ENCODE measurements at places on chromosomes 6 and 20.

- no peak overlapping the region for H3K4me3 ChIP-seq
- no peaks in the 10 kb centered on the region for H3K27me3 ChIP-seq
- H3K27ac ChIP-seq: no peak overlapping the region
- no peaks in the 10 kb centered on the region for H3K36me3 ChIP-seq
- DNase-seq: no peak
These were observed 6.2 kb upstream of the COL12A1 start for GRCh38 chr6:75211920-75212590.

GRCh38 chr6:73664701-73665100 lies 10.9 kb upstream of the SLC17A5 start:
- peaks cover 4% of the 10 kb centered on the region for H3K4me1 ChIP-seq
- no peak overlapping the region for H3K4me3 ChIP-seq
- no peak overlapping the region for H3K27ac ChIP-seq
- no peak for DNase-seq
- H3K36me3 ChIP-seq: no peaks in the 10 kb centered on the region

GRCh38 chr6:8361259-8361658 lies 74.1 kb downstream of the SLC35B3 start:
- no peaks in the 10 kb centered on the region for H3K36me3 ChIP-seq
- no peaks in the 10 kb centered on the region for H3K4me1 ChIP-seq
- no peak overlapping the region for H3K4me3 ChIP-seq
- no peak overlapping the region for H3K27ac ChIP-seq
- H3K27me3 ChIP-seq: no peaks in the 10 kb centered on the region

DNA sequence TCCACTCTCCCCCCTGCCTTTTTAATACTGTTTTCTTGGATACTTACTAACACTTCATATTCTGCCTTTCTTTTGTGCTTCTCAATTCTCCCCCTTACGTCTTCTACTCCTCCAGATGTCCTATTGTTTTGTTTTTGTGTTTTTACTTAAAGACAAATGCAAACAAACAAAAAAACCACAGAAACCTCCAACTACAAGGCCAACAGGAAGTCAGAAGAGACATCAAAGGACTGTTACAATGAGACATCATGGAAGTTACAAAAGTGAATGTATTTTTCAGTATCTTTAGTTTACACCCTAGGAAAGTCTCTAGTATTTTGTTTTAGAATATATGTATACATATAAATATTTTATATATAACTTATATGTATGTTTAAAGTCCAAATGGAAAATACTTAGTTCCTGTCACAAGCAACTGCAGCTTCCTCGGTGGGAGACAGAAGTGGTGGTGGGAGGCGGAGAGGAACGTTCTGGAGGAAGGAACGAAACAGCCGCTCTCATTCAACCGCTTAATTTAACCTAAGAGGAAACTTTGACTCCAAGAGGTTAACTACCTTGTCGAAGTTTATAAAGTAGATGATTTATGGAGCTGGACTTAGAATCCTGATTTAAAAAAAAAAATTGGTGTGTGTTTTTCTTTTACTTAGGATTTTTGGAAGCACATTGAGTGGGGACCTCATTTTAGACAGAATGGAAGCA lies 168.9 kb upstream of the PDE10A start:
- H3K27me3 ChIP-seq: no peaks in the 10 kb centered on the region
- no peak for DNase-seq
- no peaks in the 10 kb centered on the region for H3K4me1 ChIP-seq
- H3K4me3 ChIP-seq: no peak overlapping the region
- no peak overlapping the region for H3K27ac ChIP-seq

- H3K4me3 ChIP-seq: no peak overlapping the region
- no peak for DNase-seq
- H3K27me3 ChIP-seq: no peaks in the 10 kb centered on the region
- no peak overlapping the region for H3K27ac ChIP-seq
- H3K4me1 ChIP-seq: no peaks in the 10 kb centered on the region
These were observed 17.5 kb downstream of the TRERF1 start for GRCh38 chr6:42434237-42434636.

DNA sequence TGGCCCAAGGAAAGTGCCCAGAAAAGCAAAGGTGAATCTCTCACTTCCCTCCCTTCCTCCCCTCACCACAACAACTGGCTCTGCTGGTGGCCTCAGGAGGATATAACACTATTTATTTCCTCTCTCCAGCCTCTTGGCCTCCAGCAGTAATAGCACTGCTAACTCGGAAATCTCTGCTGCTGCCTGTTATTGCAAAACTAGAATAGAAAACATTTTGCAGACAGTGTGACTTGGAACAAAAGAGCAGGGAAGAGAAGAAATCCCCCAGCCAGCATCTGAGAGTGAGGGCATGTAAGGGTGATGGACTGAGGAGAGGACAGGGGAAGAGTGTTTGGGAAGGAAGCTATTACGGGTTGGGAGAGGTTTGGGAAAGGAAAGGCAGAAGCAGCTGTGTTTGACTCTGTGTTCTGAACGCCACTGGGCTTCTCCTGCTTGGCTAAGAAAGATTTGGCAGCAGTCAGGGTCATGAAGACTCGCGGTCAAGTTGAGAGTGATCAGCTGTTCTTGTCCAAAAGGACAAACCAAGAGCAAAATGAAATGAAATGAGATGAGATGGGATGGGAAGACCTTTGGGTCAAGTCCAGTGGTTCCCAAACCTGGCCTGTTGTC lies 81.0 kb upstream of the SNX9 start:
- H3K36me3 ChIP-seq: no peaks in the 10 kb centered on the region
- H3K4me1 ChIP-seq: no peaks in the 10 kb centered on the region
- no peak overlapping the region for H3K4me3 ChIP-seq
- no peak for DNase-seq

DNA sequence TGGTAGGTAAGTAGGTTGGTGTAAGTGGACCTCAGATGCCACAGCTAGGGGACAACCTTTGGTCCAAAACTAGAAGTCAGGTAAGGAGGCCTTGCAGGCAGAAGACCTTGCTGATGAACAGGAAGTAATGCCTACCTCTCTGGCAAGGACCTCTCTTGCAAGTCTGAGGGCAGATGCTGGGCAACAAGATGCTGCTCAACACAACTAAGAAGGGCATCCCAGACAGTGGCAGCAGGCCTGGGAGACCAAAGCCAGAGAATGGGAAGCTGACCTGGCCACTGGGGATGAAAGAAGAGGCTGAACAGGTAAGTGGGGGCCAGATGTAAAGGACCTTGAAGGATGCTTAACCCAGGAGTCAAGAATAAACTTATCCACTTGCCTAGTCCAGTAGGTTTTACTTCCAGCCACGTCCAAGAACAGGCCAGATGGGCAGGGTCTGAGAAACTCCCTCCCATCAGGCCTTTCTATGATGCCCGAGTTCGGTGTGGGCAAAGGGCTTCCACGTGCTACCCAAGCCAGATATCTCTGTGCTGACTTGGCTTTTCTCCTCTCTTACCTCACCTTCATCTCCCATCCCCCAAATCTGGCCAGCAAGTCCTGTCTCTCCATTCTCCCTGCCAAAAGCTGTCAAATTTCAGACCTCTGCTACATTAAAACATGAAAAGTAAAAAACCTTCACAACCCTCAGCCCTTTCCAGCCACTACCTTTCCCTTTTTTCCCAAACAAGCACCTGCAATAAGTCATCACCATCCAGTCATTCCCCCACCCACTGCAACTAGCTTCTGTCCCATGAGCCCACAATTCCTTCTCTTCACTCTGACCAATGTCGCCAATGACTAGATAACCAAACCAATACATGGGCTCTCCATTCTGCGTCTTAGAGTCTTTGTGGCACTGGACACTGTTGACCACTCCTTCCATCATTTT lies 11.5 kb upstream of the PLCG1 start:
- no peak overlapping the region for H3K27ac ChIP-seq
- no peaks in the 10 kb centered on the region for H3K27me3 ChIP-seq
- no peak for DNase-seq
- peaks cover 44% of the 10 kb centered on the region for H3K36me3 ChIP-seq

DNA sequence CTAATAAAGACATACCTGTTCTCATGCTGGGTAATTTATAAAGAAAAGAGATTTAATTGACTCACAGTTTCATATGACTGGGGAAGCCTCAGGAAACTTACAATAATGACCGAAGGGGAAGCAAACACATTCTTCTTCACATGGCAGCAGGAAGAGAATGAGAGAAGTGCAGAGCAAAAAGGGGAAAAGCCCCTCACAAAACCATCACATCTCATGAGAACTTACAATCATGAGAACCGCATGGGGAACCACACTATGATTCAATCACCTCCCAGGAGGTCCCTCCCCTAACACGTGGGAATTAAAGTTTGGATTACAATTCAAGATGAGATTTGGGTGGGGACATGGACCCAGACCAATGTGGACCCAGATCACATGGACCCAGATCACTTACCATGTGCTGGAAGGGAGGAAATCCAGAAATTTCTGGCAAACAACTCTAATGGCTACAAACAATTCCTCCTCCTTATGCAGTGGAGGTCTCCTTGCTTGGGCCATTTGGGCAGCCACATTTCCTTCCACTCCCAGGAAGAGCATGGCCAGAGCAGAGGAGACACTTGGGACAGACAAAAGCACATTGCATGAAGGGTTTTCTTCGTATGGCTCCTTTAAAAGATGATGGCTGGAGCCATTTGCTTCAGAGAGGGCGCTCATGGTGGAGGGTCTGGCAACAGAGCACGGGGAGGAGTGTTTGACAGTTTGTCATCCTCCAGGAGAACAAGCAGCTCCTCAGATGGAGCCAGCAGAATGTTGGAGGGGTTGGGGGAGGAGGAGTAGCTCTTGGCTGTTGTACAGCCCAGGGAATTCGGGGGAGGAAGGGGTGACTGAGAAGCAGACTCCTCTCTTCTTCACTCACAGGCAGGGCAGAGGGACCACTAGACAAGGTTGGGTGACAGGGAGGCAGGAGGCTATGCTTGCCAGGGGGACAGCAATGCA lies 30.4 kb downstream of the SERPINB9 start:
- DNase-seq: no peak
- no peaks in the 10 kb centered on the region for H3K36me3 ChIP-seq
- H3K27ac ChIP-seq: no peak overlapping the region
- H3K4me3 ChIP-seq: no peak overlapping the region
- H3K27me3 ChIP-seq: peaks cover 3% of the 10 kb centered on the region
- peaks cover 16% of the 10 kb centered on the region for H3K4me1 ChIP-seq

DNA sequence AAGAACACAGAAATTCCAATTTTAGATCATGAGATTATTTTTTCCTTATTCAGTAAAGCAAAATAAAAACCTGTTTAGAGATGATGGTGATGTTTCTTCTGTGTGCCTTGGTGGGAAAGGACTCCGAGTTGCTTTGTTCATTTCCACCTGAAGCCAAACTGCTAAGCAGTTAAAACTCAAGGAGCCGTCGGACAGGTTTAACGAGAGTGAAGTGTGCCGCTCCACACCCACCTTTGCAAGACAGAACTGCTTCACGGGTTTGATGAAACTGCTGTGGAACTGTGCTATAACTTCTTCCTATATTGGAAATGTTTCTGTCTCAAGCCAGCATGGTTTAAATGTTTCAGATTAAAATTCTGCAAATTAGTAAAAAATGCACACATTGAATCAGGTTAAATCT lies 9.2 kb upstream of the DSP start:
- peak overlapping the region; percentile 77 for H3K27ac ChIP-seq
- peaks cover 33% of the 10 kb centered on the region for H3K4me1 ChIP-seq
- no peaks in the 10 kb centered on the region for H3K27me3 ChIP-seq

DNA sequence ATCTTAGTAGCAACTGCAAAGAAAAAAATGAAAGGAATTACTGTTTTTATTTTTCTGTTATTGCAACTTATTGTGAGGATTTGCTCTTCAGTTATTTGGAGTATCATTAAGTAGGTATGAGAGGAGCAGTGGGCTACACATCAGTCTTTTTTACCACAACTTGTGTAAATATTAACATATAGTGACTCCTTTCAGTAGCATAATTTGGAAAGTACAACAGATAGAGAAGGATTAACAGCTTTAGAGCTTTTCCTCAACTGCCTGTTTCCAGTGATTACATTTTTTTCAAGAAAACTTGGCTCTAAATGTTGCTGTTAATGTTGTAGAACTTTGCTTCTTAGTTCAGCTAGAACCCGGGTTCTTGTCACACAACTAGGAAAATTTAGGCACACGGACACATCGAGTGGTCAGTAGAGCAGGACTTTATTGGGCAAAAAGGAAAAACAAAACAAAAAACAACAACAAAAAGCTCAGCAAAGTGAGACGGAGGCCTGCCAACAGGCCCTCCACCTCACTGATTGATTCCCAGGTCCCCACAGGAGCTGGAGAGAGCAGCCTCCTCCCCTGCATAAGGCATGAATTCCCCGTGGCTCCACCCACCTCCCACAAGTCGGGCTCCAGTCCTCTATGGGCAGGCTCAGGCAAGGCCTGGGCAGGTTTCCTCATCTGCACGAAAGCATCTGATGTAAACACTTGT lies 75.1 kb downstream of the ADGRG6 start:
- H3K36me3 ChIP-seq: no peaks in the 10 kb centered on the region
- peak overlapping the region; percentile 81 for H3K27ac ChIP-seq
- H3K27me3 ChIP-seq: no peaks in the 10 kb centered on the region
- H3K4me3 ChIP-seq: peak overlapping the region; percentile 58
- peaks cover 62% of the 10 kb centered on the region for H3K4me1 ChIP-seq

DNA sequence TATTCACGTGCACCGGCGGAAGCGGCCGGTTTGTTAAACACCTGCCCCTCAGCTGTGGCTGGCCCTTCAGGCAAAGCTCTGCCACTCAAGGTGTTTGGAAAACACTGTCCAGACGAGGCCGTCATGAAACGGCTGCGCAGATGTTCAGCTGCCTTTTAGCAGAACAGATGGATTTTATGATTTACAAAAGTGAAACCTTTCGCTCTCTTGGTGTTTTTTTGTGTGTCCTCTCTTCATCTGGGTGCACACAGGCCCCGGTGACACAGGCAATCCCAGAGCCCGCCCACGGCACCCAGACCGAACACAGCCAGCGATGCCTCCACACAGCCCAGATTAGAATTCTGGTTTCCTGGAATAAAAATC lies 397.0 kb downstream of the SMOC2 start:
- H3K4me3 ChIP-seq: no peak overlapping the region
- H3K27ac ChIP-seq: no peak overlapping the region
- H3K4me1 ChIP-seq: no peaks in the 10 kb centered on the region
- no peaks in the 10 kb centered on the region for H3K27me3 ChIP-seq
- DNase-seq: no peak

DNA sequence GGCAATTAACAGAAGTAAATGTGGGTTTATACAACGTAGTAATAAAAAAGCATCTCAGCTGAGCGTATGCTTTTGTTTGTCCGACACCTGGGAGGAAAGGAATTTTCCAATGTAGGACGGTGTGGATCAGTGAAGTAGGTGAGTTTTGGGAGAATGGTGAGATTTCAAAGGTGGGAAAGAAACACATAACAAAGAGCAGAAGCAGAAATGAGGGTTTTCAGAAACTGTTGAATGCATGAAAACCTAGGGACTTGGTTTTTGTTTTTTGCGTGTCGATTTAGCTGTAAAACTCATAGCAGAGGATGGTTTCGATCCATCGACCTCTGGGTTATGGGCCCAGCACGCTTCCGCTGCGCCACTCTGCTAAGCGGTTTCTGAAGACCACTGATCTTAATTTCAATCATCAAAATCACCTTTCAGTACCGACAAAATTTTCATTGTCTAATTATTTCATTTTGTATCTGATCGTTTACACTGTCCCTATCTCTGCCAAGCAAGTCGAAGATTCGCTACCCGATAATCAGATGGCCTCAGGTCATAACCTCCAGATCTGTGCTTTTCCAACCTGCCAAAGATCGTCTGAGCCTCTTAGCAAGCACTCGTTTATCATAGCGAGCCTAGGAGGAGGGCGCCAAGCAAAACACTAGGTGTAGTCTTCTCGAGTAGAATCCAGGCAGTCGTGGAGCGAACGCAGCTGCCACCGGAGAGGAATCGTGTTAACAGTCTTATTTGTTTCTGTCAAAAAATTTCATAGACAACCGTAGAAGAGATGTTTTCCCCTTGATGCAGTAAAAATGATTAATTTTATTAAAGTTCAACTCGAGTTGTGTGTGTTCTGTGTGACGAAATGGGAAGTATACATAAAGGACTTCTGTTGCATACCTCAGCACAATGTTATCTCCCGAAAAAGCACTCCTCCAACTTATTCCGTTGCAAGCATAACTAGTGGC lies 20.9 kb upstream of the POM121L2 start:
- H3K36me3 ChIP-seq: no peaks in the 10 kb centered on the region
- H3K27ac ChIP-seq: peak overlapping the region; percentile 25
- DNase-seq: peak; percentile 38
- peaks cover 4% of the 10 kb centered on the region for H3K4me1 ChIP-seq

Data from keratinocyte (primary cell).